ENCODE measurements at places on chromosomes 2 and 18.
A peak's percentile ranks its signal among the peaks of the same experiment; 100 is the strongest.

GRCh38 chr18:46261799-46262198 lies 157.6 kb downstream of the HAUS1 start:
- no peak for DNase-seq

GRCh38 chr18:77065221-77065981 lies 67.2 kb downstream of the MBP start:
- peak; percentile 62 for DNase-seq

DNA sequence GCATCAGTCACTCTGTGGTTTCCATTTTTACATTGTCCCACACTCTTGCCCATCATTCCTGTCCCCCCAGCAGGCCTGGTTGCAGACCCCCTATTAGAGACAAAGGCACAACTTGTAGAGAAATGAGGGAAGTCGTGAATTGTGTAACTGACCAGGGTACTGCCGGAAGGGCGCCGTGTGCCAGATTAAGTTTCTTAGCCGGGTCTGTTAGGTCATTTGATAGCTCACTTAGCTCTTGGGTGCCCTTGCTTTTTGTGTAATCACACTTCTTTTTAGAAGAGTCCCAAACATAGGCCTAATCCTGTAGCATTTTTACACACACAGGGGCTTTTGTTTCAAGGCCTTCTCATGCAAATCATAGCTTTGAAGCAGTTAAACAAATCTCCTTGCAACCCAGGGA lies 87.2 kb downstream of the CTAGE1 start:
- no peak for DNase-seq

- no peak for DNase-seq
Measured at GRCh38 chr2:124025171-124025580, at the start of gene CNTNAP5. Gene CNTNAP5 (plus strand): TSS chr2:124025287. CDS start chr2:124025651, 364 bp downstream.

- no peak for DNase-seq
Measured at GRCh38 chr2:207612714-207613113, 12.5 kb downstream of the METTL21A start.

DNA sequence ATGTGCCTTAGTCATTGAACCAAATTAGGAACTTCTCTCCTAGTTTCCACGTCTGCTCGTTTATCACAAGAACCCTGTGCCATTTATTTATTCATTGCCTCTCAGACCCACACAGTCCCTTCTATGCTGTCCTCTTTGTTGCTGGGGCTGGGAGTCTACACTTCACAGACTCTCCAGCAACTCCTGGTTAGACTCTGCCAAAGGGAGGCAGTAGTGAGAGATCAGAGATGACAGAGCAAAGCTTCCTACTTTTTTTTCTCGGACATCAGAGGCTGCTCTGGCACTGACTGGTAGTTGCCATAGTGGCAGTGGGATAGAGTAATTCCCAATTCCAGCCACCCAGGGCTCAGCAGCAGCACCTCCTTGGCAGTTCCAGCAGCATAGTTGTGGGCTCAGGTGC lies 277.5 kb downstream of the BCL11A start:
- no peak for DNase-seq

GRCh38 chr18:24246143-24246542 lies 107.3 kb downstream of the CABYR start:
- DNase-seq, result no peak

DNA sequence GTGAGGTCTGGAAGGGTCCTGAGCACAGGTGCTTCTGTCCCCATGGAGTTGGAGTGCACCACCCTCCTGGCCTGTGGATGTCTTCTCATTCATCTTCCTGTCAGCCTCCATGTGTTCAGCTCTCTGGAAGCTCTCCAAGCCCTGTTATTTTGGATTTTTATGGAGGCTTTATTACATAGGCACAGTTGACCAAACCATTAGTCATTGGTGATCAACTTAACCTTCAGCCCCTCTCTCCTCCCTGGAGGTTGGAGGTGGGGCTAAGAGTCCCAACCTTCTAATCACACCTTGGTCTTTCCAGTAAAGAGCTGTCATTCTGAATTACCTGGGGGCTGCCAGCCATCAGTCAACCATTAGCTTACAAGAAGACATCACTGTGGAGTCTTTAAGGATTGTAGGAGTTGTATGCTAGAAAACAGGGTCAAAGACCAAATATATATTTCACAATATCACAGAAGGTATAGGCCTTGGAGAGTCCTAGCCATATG lies 7.5 kb upstream of the MCFD2 start:
- DNase-seq, result peak; percentile 57

- no peak for DNase-seq
Measured at GRCh38 chr18:53629337-53629736, 595.1 kb downstream of the MBD2 start.

GRCh38 chr2:164877169-164877568 lies 35.5 kb upstream of the COBLL1 start:
- DNase-seq, result no peak

DNA sequence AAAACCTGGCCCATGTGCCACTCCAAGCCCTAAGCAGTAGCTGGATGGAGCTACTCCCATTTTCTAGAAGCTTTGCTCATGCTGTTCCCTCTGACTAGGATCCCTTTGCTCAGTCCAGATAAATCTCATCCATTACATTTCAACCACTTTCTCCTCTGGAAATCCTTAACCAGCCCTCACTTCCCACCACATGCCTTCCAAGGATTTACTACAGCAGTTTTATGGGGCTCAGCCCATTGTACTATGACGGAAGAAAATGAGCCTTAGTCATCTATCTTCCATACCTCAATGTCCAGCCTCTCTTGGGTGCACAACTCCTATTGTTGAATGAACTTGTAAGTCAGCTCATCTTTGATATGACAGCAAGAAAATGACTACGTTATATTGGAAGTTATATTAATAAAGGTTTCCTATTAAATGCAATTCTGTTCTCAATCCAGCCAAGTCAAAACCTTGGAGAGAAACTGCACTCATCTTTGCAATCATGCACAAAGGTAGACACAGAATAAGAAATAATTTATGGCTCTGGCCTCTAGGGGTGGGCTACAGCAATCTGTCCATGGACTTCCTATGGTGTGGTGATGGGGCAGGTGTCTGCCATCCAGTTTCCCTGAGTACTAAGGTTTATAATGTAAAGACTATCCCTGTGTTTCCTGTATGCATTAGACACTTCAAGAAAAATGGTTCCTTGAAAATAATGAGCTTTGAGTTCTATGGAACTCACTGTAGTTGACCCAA lies 3.4 kb downstream of the B4GALT6 start:
- peak; percentile 36 for DNase-seq

DNA sequence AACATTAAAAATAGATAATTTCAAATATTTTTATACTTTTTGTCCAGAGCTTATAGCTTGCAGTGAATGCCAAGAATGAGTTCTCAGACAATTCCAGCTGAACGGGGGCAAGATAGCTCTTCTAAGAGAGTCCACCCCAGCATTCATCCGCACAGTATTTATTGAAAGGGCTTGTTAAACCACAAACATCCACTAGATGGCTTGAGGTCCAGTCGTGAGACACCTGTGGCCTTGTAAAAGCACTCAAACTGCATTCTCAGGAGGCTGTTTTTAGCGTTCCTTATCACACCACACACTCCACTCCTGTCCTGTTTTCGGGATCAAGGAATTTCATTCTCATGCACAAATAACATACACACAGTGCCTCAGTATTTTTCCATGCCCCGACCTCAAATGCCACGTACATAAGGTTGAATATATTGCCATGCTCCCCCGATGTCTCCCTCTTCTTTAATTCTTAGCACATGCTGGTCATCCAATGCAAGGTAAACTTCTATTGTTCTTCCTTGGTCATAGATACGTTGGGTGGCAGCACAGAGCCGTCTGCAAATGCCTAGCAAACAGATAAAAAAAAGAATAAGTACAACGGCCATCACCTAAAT lies 47.4 kb downstream of the DNAJC10 start:
- peak; percentile 24 for DNase-seq

DNA sequence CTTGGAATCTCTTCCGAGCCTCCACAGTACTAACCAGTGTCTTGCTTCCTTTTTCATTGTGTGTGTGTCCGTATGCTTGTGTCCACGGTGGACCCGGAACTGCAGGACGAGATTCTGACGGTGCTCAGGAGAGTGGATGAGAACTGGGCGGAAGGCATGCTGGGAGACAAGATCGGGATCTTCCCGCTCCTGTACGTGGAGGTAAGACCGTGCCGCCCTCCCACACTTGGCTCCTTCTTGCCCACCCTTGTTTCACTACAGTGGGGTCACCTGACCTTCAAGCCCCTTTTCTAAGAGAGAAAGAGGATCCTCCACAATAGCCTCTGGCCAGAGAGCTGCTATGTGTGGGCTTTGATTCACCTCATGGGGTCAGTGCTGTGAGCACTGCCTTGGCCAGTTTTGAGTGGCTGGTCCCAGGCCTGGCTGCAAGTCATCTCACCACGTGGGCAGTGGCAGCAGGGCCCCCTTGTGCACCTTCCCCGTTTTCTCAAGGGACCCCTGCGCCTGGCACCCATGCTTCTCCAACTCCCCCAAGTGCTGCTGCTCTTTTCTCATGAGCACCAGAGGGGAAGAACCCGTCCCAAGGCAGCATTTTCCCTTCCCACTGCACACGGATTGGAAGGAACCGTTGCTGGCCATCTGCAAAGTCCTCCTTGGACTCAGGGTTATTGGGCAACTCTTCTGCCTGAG lies 242.1 kb downstream of the SEPTIN10 start:
- no peak for DNase-seq

DNA sequence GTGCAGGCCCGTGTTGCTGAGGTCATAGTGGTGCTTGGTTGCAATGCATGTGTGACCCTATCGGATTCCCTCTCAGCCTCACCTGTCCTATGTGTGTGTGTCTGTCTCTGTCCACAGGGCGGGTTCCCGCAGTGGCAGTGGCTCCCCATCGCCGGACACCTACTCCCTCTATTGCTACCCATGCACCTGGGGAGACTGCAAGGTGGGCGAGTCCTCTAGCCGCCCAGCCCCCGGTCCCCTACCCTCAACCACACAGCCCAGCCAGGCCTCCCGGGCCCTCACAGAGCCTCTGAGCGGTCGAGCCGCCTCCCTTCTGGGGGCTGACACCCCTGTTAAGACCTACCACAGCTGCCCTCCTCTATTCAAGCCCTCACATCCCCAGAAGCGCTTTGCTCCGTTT lies 14.2 kb downstream of the GAREM2 start:
- no peak for DNase-seq

DNA sequence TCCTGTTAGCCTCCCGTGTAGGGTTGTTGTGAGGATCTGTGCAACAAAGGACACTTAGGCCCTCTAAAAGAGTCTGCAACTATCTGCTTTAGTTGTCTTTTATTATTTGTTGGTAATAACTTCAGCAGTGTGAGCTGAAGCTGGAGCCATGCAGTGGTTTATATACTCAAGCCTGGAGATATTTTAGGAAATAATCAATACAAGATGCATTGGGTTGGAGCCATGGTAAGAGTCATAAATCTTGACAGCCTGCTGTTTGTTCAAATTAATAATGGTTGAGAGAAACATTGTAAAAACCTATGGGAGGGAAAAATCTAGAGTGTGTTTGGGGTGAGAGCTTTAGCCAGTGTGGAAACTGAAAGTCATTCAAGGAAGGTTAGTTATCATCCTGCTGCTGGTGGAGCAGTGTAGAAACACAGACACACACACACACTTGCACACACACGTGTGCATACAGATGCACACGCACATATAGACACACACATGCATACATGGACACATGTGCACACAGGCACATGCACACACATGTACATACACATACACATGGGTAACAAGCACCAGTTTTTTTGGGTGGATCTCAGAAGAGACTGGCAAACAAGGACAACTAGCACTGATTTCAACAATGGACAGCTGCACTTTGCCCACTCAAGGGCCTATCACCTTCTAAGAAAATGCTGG lies 51.0 kb downstream of the ACOXL start:
- no peak for DNase-seq

Data from LoVo (cell line).